ENCODE measurements at places on chromosomes 1 and 21.

DNA sequence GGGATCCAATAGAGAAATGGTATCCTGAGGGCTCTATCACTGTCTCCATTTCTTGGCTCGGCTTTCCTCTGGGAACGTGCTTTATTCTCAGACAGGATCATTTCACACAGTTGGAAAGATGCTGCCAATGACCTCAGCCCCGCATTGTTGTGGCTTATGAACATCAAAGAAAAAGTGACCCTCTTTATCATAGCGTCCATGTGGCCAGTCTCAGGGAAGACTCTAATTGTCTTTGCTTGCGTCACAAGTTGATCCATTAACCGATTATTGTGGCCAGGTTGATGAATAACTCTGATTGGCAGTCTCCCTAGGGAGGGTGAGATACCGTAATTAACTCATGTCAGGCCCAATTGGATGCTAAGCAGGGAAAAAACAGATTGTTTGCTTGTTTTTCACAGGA, 10.4 kb upstream of the TMEM9 start:
- no peak for DNase-seq

GRCh38 chr1:4447778-4448420, 206.5 kb upstream of the AJAP1 start:
- no peak for DNase-seq

DNA sequence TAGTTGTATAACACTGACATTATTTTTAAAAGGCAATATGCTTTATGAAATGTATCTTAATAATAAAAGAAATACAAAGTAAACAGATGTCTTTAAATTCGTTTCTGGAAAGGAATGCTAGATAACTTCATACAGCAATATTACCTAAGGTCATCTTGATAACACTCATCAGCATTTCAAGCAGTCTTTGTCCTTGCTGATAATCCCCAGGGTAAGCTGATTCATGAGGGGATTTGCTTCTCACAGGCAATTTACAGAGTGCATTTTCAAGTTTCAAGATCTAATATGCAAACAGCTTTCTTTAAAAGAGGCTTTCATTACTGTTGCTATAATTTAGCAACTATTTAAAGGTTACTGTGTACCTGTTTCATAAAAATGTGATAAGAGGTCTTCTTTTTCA, 75.2 kb upstream of the NEK2 start:
- no peak for DNase-seq

GRCh38 chr1:63864224-63864641, 90.4 kb downstream of the ROR1 start:
- DNase-seq: no peak

DNA sequence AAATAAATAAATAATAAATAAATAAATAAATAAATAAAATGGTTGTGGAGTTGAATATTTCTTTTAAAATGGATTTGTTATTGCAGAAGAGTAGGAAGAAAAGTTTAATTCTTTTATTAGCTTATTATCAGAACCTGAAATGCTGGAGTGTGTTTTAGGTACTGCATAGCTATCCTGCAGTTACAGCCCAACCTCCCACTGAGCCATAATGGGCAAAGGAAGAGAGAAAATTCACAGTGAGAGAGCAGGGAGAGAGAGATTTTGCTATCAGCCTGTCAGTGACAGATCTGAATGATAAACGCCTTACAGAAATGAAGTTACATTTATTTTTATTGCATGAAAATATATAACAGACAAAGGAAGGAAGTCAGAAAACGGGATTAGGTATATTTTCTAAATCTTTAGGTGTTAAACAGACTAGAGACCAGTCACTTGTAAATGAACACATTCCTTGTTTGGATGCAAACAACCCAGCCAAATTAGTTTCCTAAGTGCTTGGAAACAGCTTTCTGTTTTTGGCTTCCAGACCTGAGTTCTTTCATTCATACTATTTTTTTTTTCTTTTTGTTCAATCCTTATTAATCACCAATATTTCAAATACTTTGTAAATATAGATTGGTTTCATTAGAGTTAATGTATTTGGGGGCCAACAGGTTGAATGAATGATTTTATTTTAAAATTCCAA, 425.3 kb downstream of the USP25 start:
- DNase-seq: no peak
